A549 treated with Hydrocortisone at 1 μM for 4 hours (cell line): ENCODE measurements at places on chromosomes 2 and 18. TPM values are rescaled to one million over a fixed set of nuclear protein-coding genes. Genes with fewer than 3 reads are reported as not detected.

SERPINB11 gene
- 0.07 TPM in 1 of 5 replicates, not detected in the others for total RNA-seq

COL3A1 gene
- 0.09 to 0.21 TPM (median 0.20 TPM) in 5 replicates for total RNA-seq

DSG4 gene
- total RNA-seq = not detected in 5 replicates

FBXO15 gene
- 0.67 to 1.1 TPM (median 0.92 TPM) in 5 replicates for total RNA-seq

LOXHD1 gene
- total RNA-seq = not detected in 5 replicates

REG3A gene
- total RNA-seq = not detected in 5 replicates

PLEKHH2 gene
- 1.5 to 2.4 TPM (median 2.1 TPM) in 5 replicates for total RNA-seq

CPLX4 gene
- total RNA-seq = not detected in 5 replicates

SCN1A gene
- total RNA-seq = not detected in 5 replicates

MAL gene
- 0.15 to 0.23 TPM (median 0.20 TPM) in 5 replicates for total RNA-seq

GAL3ST2 gene
- 0.18 to 0.25 TPM (median 0.23 TPM) in 5 replicates for total RNA-seq

ASB3 gene
- total RNA-seq = 8.7 to 12.7 TPM (median 11.1 TPM) in 5 replicates

PLCD4 gene
- 0.24 to 0.77 TPM (median 0.47 TPM) in 5 replicates for total RNA-seq

CD207 gene
- not detected in 5 replicates for total RNA-seq

SNTG2 gene
- total RNA-seq = not detected in 5 replicates

LAMA1 gene
- total RNA-seq = 0.06 to 0.26 TPM (median 0.07 TPM) in 5 replicates

SIX3 gene
- total RNA-seq = 1.9 to 2.9 TPM (median 2.8 TPM) in 5 replicates

VWC2L gene
- total RNA-seq = not detected in 5 replicates

CPO gene
- not detected in 5 replicates for total RNA-seq

BCL2 gene
- 0.45 to 0.59 TPM (median 0.55 TPM) in 5 replicates for total RNA-seq

FBLN7 gene
- 0.44 to 0.66 TPM (median 0.56 TPM) in 5 replicates for total RNA-seq

UGT1A3 gene
- total RNA-seq = 0.06 to 0.20 TPM (median 0.14 TPM) in 4 of 5 replicates, not detected in the other

MYO3B gene
- not detected in 5 replicates for total RNA-seq

EGR4 gene
- total RNA-seq = 0.13 to 0.33 TPM (median 0.15 TPM) in 5 replicates

CAPN14 gene
- total RNA-seq = 0.02 to 0.05 TPM (median 0.02 TPM) in 5 replicates
